ENCODE measurements at places on chromosomes 5 and 9.

DNA sequence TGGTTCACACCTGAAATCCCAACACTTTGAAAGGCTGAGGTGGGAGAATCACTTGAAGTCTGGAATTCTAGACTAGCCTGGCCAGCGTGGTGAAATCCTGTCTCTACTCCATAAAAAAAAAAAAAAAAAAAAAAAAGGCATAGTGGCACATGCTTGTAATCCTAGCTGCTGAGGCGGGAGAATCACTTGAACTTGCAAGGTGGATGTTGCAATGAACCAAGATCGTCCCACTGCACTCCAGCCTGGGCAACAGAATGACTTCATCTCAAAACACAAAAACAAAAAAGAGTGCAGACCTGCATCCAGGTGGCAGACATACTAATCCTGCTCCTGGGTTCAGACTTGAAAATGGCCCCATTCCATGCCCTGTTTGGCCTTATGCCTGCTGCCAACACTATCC, 21.8 kb upstream of the ADAMTS19 start:
- no peak for DNase-seq

DNA sequence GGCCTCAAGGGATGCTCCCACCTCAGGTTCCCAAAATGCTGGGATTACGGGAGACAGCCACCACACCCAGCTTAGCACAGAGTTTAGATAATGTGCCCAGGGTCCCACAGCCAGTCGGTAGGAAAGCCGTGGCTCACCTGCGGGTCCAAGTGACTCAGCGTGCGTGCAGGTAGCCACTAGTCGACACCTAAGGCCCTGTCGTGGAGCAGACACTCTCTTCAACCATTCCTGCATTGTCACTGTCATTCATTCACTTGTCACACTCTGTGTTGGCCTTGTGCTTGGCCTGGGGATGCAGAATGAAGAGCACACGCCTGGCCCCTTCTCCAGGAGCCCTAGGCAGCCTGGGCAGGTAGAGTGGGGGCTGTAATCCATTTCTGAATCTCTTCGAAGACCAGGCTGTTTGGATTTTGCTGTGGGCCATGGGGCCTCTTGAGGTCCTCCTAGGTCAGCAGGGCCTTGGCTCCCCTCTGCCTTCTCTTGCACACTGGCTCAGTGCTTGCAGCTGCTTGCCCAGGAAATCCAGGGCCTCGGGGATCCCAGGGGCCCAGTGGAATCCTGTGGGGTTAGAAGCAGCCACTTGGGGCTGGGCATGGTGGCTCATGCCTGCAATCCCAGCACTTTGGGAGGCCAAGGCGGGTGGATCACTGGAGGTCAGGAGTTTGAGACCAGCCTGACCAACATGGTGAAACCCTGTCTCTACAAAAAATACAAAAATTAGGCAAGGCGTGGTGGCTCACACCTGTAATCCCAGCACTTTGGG, 6.1 kb upstream of the AIF1L start:
- no peak for DNase-seq

DNA sequence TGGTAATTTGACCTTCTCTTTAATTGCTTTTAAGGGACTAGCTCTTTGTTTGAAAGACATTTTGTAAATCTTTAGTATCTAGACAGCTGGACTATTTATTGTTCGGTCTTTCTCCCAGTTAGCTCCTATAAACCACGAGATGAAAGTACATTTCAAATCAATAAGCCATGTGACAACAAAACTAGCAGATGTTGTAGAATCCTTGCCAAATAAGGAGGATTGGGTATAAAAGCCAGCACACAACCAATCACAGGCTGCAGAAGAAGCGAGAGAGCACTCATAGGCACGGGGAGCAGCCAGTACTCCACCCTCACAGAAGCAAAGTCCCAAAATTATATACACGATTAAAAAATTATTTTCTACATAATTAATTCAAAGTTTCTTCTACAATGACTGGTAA, 8.1 kb upstream of the OMD start:
- no peak for DNase-seq

- DNase-seq = no peak
Measured at GRCh38 chr5:154373729-154374179, 72.0 kb upstream of the SAP30L start.

DNA sequence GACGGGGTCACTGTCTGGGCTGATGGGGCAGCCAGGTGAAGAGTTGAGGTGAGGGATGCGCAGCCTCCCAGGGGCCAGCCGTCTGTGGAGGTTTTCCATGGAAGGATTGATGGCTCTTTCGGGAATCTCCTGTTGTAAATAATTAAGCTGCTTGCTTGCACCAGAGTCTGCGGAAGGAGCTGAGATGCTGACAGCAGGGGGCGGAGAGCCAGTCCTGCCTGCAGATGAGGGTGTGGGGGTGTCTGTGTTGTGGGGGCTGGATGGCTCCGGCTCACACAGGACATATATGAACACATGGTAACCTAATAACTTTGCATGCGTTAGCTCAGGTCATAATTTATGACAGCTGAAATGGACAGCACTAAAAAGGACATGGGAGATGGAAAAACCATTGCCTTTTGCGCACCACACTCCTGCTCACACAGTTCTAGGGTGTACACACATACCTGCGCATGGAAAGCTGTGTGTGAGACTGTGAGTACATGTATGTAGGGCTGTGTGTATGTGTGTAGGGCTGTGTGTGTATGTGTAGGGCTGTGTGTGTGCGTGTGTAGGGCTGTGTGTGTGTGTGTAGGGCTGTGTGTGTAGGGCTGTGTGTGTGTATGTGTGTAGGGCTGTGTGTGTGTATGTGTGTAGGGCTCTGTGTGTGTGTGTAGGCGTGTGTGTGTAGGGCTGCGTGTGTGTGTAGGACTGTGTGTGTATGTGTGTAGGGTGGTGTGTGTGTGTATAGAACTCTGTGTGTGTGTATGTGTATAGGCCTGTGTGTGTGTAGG, 36.8 kb upstream of the SEMA4D start:
- no peak for DNase-seq

- DNase-seq = peak; percentile 44
Measured at GRCh38 chr5:79237740-79238560, 2.0 kb downstream of the JMY start.

DNA sequence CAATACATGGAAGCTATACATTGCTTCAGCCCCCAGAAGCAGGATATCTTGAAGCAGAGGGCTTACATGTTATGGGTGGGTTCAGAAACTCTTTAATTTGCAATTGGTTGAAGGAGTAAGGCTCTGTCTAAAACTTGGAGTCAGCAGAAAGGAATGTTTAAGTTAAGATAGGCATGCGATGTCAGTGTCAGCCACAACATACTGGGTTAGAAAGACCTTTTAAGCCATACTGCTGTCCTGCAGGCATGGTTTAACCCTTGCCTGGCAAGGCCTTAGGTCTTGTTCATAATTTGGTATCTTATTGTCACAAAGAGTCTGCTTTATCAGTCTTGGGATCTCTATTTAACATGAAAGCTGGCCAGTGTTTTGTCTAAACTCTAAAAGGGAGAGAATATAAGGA, 1619.6 kb upstream of the WWC1 start:
- DNase-seq = no peak

DNA sequence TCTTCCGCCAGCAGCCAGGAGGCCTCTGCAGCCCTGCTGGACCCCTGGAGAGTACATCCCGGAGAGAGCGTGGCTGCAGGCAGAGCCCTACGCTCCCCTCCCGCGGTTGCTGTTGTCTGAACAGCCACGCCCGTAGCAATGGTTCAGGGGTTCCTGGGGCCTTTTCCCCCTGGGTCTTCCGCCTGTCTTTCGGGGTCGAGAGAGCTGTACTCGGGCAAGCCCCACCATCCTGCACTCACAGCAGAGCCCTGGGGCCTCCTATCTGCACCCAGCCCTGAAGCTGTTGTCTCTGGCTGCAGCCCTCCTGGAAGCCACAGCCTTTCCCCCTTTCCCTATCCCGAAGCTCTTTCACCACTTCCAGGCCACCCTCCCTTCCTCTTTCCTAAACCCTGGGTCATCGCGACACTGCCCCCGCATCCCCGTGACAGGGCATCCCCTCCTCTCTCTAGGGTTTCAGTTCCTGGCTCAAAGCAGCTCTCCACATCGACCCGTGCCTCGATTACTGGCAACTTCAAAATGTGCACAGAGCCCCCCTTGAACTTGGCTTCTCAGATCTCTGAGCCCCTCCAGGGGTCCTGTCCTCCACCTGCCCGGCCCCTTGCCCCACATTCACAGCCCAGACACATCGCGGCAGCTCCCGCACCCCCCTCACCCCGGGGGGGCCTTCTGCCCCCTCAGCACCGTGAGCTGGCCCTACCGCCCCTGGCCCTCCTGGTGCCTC, 43.9 kb upstream of the CEP72 start:
- DNase-seq = no peak

GRCh38 chr9:121557581-121558447, 58.2 kb upstream of the GGTA1 start:
- peak; percentile 63 for DNase-seq

DNA sequence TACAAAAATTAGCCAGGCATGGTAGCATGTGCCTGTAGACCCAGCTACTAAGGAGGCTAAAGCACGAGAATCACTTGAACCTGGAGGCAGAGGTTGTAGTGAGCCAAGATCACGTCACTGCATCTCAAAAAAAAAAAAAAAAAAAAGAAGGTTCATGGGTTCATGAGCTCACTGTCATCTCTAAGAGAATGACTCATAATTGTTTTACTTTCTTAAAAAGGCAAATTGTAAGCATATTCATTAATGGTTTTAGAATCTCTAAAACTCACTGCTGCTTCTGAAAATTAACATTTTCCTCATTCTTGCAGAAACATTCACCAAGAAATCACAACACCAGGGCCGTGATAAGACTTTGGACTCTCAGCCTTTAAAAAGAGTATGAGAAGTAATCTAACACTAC, 103.6 kb downstream of the GNA14 start:
- DNase-seq = no peak

GRCh38 chr5:59115345-59115744, 532.5 kb downstream of the RAB3C start:
- no peak for DNase-seq

DNA sequence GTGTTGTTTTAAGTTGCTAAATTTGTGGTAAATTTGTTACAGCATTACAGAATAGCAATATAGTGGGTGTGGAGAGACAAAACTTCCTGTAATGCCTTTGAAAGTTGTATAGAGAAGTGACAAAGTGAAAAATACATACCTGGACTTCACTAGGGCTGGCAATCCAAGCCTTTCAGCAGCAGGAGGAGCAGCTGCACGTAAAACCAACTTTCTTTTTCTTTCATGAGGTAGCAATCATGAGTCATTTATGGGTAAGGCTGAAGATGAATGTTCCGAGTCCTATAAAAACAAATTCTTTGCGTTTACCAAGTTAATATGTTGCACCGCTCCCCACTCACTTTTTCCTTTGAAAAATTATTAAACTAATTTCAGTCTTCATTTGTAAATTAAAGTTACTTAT, 1138.2 kb downstream of the TAF11L14 start:
- no peak for DNase-seq

DNA sequence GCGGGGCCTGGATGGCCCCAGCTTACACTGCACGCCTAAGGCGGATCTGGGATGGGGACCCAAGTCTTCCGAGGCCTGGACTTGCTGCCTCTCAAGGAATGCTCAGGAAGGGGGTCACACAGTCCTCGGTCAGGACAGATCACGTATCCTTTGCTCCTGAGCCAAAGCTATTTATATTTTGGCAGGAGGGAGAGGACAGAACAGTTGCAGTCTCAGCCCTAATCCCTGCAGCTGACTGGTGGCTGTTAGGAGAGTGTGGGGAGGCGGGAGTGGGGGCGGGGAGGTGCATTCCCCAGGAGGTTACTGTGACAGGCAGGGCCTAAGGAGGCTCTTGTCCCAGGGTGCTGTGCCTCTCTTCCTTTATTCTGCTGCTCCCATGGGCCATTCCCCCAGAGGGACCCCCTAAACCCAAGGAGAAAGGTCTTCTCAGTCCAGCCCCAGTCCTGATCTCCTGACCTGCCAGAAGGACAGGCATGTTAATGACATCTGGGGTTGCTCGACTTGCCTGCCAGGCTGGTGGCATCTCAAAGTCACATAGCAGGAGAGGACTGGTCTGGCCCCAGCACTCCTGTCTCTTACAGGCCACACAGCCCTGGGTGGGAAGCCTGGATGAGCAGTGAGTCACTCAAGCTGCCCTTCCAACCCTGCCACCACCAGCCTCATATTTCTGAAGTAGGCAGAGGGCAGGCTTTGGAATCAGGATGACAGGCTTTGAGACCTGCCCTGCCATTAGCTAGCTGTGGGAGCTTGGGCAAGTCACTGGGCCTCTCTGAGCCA, 51.9 kb downstream of the COL27A1 start:
- no peak for DNase-seq

DNA sequence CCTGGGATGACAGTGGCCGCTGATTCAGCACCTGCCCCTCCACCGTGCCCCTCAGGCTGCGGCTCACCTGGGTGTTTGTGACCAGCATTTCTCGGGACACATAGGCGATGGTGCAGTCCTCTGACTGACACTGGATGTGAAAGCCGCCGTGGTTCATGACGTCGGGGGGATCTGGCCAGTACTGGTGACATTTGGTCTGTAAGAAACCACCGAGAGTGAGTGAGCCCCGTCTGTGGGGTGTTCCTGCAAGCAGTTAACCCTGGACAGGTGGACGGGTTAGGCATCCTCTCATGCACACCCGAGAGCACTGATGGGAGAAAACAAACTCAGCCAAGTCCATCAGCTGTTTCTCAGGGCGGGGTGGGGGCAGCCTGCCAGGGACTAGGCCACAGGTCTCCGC, 62.5 kb upstream of the EPB41L4B start:
- no peak for DNase-seq

DNA sequence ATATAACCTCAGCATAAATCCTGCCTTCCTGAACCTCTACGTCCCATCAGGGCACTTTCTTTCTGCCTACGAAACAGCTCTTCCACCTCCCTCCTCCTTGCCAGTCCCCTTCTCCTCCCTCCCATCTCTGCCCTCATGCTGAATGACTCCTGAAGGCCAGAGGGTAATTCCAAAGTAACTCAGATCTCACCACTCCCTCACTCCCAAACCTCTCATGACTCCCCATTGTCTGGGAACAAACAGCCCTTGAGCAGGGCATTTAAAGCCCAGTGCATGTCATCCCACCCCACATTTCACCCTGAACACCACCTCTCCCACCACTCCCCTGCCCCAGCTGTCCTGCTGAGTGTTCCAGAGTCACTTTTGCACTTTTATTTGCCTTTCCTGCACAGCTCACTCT, 8.9 kb upstream of the FBP1 start:
- no peak for DNase-seq

- DNase-seq = no peak
Measured at GRCh38 chr9:135410421-135410820, 69.2 kb upstream of the PPP1R26 start.

GRCh38 chr9:5621327-5621726, 7.6 kb upstream of the RIC1 start:
- no peak for DNase-seq

DNA sequence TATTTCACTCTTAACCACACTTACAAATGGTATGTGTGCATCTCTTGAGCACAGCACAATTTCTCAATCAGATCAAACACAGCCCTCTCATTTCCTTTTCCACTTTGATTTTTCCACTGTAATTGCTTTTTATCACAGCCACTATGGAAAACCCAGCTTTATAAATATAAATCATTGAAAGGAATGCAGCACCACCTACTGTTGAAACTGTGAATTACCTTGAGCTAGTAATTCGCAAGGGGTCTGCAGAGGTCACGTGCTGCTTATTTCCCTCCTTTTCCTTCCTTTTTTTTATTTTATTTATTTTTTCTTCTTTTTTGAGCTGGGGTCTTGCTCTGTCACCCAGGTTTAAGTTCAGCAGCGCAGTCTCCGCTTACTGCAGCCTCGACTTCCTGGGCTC, 76.9 kb downstream of the CDH6 start:
- no peak for DNase-seq

GRCh38 chr5:176736931-176737745, 73.2 kb upstream of the UNC5A start:
- no peak for DNase-seq
